Nephron progenitor cell (in vitro differentiated cells): ENCODE measurements at places on chromosomes 16 and 17.

DNA sequence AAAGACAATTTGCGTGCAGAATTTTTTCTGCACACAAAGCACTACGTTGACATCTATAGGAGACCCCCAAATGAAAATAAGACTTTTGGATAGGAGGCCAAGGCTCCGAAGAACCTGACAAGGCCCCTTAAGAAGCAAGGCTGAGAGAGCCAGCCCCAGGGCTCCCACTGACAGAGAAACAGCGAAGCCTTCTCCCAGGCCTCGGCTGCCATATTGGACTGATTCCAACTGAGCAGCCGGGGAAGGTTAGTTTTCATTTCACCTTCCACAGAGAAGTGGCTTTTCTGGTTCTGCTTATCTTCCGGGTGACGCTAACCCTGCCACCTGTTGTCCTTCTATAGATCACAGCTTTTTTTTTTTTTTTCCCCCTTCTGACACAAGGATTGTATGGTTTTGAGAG is 356.7 kb downstream of the SOX9 start:
- no peak for DNase-seq

DNA sequence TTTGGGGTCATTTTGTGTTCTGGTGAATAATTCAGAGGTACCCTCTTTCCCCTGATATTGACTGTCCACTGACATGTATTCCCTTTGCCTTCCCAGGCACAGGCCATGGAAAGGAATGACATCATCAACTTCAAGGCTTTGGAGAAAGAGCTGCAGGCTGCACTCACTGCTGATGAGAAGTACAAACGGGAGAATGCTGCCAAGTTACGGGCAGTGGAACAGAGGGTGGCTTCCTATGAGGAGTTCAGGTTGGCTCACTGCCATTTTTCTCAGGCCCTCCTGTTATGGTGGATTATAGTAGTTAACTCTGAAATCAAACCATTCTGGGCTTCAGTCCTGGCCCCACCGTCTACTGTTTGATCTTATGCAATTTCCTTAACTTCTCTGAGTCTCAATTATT is 1.6 kb upstream of the EFTUD2 start:
- DNase-seq, result no peak

DNA sequence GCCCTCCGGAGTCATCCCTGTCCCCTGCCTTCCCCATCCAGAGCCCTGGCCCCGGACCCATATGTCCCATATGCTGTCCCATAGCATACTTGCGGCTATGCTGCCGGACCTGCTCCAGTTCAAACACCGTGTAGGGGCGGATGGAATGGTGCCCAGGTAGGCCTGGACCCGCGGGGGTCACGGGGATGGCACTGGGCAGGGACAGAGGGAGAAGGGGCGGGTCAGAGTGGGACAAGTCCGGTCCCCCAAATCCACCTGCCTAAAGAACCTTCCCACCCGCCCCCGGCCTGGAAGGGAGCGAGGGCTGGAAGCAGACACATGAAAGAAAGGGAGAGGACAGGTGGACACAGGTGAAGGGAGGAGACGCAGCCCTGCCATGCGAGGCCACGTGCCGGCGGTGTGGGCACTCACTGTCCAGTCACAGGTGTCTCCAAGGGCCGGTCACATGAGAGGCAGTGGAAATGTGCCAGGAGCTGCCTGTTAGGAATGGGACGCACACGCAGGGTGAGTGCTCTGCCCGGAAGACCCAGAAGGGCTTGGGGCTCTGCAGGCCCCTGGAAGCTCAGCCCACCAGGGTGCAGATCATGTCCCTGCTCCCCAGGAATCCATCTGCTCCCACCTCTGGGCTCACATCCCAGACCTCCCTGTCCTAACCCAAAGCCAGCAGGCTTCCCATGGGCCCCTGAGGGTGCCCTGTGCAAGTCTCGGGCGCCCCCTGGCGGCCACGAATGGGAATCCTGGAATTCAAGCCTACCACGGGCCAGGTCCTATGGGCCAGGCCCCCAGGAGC is 14.0 kb downstream of the UBALD2 start:
- peak; percentile 91 for DNase-seq

DNA sequence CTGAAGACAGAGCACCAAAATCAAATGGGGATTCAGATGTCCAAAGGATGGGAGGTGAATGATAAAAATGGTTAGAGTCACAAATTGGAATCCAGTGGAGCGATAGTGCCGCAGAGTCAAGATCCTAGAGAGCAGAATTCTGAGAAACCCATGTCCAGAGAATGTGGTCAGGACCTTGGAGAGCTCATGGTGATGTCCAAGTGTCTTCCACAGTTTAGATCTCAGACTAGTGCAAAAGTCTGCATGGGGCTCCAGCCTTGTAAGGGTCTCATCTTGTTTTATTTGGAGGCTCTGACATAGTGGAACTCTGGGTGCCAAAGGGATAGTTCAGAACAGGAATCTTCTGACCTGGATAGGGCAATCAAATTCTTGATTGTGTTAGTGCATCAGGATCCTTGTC is 245.9 kb upstream of the HSBP1 start:
- DNase-seq, result peak; percentile 66

- no peak for DNase-seq
These were observed 204.9 kb downstream of the PRKCA start for GRCh38 chr17:66507103-66507923.

- DNase-seq, result peak; percentile 34
These were observed 89.3 kb downstream of the SMG6 start for GRCh38 chr17:2214047-2214928.

GRCh38 chr17:77636835-77637817 is 321.4 kb upstream of the TNRC6C start:
- DNase-seq, result no peak

DNA sequence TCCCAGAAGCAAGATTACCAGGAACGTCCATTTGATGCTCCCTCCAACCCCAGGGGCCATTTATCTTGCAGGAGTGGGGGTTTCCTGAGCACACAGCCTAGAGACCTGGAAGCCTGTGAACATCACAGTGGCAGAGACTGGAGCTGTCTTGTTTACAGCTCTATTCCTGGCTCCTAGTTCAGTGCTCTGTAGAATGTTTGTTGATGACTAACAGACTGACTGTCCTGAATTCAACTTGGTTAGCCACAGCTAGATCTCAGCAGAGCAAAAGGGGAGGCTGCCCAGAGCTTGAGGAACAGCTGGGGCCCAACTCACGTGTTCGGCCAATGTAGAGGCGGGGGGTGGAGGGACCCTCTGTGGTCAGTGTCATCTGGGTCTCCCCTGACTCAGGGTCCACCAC is 6.6 kb downstream of the ERN2 start:
- DNase-seq, result no peak

GRCh38 chr16:49855280-49855821 is 561 bp downstream of the ZNF423 start:
- DNase-seq, result peak; percentile 89

GRCh38 chr17:5922476-5922875 is 147.7 kb upstream of the WSCD1 start:
- DNase-seq, result no peak

GRCh38 chr17:8681170-8681949 is 50.8 kb upstream of the MYH10 start:
- DNase-seq, result no peak

- no peak for DNase-seq
These were observed 70.6 kb downstream of the KATNIP start for GRCh38 chr16:27620541-27620940.

GRCh38 chr16:89507834-89508590 is at the start of gene SPG7:
SPG7 (plus strand) TSS chr16:89508403; CDS start chr16:89508418, 15 bp downstream.
- peak; percentile 91 for DNase-seq

- DNase-seq, result peak; percentile 78
These were observed 57.3 kb upstream of the CCL1 start for GRCh38 chr17:34420254-34420766.

DNA sequence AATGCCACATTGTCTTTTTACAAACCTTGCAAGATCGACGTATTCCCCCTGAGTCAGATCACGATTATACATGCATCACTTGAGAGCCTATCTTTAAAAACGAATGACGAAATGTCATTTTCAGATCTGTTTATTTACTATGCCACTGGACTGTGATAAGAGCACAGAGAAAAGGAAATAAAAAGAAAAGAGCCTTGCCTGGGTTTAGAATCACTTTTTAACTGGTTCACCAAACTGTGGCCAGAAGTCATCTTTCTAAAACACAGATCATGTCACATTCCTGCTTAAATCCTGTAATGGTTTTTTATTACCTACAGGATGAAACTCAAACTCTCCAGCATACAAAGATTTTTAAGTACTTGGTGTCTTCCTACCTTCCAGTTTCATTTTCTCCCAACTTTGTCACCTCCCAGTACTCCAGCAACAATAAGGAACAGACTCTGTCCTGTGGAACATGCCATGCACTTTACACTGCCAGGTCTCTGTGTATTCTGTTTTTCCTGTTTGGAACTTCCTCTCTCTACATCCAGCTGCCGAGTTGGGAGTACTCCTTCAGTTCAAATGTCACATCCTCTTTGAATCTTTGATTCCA is 91.5 kb downstream of the SNX11 start:
- no peak for DNase-seq

GRCh38 chr17:9023392-9024218 is 2.3 kb downstream of the NTN1 start:
- peak; percentile 39 for DNase-seq

GRCh38 chr17:43917016-43917347 is 9.6 kb upstream of the MPP2 start:
- no peak for DNase-seq

DNA sequence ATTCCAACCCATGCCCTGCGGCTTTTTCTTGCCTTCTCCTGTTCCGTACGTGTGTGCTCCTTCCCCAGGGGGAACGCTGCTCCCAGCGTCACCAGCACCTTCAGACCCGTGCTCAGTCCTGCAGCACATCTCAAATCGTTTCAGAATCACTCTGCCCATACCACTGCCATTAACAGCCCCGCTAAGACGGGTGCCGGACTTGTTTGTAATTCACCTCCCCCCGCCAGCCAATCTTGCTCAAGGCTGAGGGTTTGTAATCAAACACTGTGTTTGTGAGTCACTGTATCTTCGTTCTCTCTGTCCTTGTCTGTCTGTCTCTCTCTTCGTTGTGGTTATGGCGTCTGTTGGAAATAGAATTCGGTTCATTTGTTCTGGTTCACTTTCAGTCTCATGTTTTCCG is 17.3 kb downstream of the CARD14 start:
- no peak for DNase-seq

- no peak for DNase-seq
These were observed 17.1 kb downstream of the ANKFY1 start for GRCh38 chr17:4246674-4247073.

GRCh38 chr17:44137891-44138709 is 3.6 kb upstream of the HROB start:
- DNase-seq, result peak; percentile 50

DNA sequence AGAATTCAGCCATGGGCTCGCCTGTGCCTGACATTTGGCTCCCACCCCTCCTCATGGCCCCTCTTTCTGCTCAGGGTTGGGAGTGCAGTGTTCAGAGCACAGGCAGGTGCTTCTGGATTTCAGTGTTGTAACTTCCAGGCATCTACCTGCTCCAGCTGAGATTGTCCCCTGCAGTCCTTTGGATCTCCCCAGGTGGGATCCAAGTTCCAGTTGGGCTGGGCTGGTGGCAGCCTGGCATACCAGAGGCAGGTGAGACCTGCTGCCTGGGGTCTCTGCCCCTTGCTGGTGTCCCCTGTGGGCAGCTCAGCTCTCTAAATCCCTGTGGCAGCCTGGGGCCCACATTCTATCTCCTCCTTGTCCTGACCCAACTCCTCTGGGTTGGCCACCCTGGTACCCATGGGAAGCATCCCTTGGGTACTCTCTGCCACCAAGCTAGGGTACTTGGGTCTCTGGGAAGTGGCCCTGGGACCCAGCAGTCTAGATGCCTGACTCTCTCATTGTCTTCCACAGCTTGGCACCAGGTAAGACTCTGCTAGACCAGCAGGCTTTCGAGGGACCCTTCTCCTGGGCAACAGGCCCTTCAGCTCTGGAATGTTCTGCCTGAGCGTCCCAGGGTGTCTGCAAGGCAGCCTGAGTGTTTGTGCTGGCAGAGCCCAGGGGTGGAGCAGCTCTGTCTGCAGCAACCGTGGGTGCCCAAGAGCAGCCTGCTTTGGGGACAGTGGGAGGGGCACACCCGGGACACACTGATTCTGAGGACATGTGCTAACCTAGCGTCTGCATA is 42.5 kb downstream of the DNAH17 start:
- DNase-seq, result no peak

- no peak for DNase-seq
These were observed 16.0 kb downstream of the SULT1A2 start for GRCh38 chr16:28580726-28581315.

DNA sequence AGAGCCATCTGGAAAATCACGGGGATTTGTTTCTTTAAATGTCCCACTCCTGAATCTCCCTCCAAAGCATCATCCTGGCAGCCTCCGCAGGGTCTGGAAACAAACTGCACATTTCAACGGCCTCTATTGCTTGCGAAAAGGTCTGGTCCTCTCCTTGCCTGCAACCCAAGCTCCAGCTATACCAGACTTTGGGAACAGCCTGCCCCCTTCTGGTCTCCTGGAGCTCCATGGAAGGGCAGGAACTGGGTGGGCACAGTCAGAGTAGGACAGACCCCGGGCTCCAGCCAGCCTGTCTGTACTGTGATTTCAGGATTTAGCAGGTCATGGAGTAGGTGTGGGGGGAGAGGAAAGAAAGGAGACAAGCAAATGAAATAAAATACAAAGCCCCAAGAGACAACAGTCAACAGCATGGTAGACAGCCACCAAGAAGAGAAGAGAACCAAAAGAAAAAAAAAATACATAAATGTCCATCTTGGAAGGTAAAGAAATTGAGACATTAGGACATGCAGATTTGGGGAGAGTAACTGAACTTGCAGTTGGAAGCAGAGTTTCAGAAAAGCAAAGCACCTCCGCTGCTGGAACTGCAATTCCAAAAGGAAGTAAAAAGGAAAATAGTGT is 2.7 kb downstream of the XYLT1 start:
- peak; percentile 70 for DNase-seq

GRCh38 chr16:5444189-5444588 is 346.6 kb upstream of the EEF2KMT start:
- DNase-seq, result no peak

GRCh38 chr17:28252436-28252835 is 66.6 kb upstream of the TMEM97 start:
- no peak for DNase-seq

DNA sequence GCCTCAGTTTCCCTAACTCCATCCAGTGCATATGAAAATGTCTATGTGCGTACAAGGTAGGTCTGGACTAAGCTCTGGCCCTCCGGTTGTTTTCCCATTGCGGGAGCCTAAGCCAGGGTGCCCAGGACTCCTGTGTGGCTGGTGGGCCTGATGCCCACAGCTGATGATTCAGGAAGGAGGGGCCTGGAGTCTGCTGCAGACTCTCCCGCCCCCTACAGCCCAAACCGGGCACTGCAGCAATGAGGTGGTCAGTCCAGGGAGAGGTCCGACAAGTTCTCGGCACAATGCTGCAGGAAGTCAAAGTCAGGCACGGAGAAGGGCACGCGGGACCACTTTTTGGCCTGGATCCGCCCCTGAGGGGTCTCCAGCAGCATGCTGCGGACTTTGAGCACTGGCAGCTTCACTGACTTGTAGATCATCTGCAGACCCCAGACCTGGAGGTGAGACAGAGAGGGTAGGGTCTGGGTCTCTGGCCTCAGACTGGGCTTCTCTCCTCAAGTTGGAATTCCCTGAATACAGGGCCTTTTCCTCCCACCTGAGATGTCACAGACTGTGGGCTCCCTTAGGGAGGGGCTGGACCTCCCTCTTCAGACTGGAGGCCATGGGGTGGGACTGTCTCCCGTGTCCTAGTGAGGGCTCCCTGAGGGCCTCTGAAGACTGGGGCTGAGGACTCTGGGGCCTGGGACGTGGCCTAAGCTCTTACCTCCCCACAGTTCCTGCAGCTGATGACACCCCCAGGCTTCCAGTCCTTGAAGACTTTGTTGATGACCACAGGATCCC is 3.4 kb upstream of the ZNF385C start:
- DNase-seq, result peak; percentile 91
